ENCODE measurements at places on chromosomes 2 and 18.

GRCh38 chr18:33720133-33720532 lies 142.1 kb downstream of the ASXL3 start:
- DNase-seq: no peak

DNA sequence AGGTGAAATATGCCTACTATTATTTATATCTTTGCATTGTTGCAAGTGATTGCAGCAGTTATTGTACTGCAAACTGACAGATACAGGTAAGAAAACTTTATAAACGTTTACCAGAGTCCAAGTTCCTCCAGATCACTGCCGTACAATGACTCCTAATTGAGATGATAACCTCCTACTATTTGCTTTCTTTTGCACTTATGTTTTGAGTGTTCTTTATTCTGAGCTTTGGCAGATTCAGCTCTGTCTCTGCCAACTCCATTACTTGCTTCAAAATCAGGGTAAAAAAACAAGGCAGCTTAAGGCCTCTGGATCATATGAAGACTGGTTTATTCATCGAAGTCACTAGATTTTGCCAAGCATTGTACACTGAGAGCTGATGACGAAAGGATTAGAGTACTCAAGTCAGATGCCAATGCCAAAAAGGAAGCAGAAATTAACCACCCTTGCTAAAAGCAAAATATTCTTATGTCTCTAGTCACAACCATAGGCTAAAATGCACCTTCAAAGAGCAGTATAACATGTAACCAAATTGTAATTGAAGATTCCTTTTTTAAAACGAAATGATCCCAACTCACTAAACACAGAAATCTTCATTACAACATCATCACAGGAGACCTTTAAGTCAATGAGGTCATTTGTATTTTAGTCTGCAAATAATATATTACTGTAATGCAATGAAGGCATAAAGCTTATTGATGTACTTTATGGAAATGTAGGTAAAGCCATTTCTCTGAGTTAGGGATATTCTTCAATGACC lies 10.5 kb upstream of the IKZF2 start:
- no peak for DNase-seq

- no peak for DNase-seq
Measured at GRCh38 chr2:16137080-16137755, 196.9 kb downstream of the MYCN start.

DNA sequence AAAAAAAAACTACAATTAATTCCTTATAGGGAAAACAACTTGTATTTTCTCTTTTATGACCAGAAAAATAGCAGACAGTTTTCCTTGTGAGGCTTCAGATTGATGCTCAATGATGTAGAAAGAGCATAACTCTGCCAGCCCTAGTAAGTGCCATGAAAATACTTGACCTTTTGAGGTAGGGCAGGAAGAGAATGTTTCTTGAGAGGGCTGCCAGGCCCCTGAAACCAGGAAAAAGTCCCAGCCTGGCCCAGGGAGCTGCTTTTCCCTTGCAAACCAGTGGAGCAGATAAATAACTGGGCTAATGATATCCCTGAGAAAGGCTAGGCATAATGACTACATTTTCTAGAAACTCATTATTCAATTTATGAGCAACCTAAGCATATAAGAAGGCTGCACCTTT lies 126.8 kb downstream of the SLC8A1 start:
- DNase-seq: no peak

DNA sequence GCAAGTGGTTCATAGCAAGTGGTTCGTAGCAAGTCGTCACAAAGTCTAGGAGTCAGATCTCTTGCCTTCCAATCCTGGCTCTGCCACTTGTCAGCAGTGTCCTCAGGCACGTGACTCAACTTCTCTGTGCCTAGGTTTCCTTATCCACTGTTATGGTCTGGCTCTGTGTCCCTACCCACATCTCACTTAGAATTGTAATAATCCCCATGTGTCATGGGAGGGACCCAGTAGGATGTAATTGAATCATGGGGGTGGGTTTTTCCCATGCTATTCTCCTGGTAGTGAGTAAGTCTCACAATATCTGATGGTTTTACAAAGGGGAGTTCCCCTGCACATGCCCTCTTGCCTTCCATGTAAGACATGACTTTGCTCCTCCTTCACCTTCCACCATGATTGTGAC lies 51.8 kb upstream of the AP1S3 start:
- DNase-seq: no peak
